Activated naive CD8-positive, alpha-beta T cell treated with anti-CD3 and anti-CD28 coated beads, Interleukin-2, amount 50 U/mL, for 16 hours (primary cell): ENCODE measurements at places on chromosomes 7 and 10.

DNA sequence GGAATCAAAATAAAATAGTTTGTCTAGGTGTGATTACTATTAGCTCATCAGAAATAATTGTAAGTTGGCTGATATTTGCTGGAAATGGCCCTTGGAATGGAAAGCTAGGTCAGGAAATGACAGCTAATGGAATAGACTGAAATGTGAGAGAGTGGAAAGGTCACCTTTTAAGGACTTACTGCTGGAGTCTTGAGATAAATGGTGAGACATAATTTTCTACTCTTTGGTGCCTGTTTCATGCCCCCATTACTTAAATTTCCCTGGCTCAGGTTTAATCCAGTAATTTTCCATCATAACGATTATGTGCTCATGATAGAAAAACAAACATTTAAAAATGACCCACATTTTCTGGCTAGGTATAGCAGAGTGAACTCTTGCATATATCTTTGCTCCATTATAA, 123.6 kb downstream of the ADAM22 start:
- no peak for DNase-seq

DNA sequence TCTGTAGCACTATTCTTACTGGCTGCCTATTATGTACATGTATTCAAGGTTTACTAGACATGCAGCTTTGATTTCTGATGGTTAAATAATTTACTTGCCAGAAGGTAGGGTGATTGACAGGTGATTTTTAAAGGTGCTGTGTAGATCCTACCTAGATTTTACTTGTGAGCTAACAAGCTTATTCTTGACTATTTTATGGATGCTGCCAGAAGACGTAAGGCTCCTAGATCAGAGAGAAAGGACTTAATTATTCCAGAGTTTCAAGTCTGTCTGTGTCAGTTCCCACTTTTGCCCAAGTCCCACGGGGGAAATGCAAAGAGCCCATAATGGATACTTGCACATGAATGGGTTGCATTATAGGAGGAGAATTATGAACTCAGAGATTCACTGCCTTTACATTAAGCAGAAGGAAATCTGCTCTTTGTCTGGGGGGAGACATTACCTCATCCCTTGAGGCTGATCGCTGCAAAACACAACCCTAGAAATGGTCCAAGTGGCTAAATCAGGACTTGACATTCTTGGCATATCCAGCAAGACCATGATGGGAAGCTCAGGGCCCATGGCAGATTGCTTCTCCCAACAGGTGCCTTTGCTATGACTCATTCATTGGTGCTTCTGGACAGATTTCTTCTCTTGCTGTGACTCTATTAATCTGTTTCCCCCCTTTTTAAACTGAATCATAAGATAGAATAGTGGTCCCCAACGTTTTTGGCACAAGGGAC, 32.1 kb downstream of the GPR158 start:
- DNase-seq = no peak

DNA sequence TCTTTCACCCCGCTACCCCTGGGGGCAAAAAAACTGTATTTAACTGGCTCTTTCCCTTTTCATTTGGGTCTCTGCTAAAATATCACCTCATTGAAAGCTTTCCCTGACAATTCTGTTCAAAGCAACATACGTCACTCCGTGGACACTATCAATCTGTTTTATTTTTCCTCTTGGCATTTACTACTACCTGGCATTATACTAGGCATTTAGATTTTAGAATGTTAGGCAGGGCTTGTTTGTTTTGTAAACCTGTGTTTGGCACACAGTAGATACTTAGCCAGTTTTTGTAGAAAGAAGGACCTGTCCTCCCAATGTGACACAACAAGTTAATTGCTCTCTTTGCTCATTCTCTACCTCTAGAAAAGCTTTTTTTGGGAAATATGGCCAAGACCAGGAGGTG, 26.5 kb upstream of the PDK4 start:
- no peak for DNase-seq

GRCh38 chr7:70673778-70674570, 458.0 kb upstream of the GALNT17 start:
- no peak for DNase-seq

GRCh38 chr10:1149793-1150637, 93.8 kb downstream of the WDR37 start:
- no peak for DNase-seq

GRCh38 chr10:71817831-71818655, 33.0 kb downstream of the PSAP start:
- DNase-seq = no peak

- no peak for DNase-seq
These were observed 52.6 kb downstream of the DPYSL4 start for GRCh38 chr10:132239126-132240031.

GRCh38 chr10:110056822-110057221, 49.0 kb downstream of the ADD3 start:
- DNase-seq = no peak

GRCh38 chr10:4511509-4511908, 314.5 kb upstream of the AKR1E2 start:
- DNase-seq = no peak

DNA sequence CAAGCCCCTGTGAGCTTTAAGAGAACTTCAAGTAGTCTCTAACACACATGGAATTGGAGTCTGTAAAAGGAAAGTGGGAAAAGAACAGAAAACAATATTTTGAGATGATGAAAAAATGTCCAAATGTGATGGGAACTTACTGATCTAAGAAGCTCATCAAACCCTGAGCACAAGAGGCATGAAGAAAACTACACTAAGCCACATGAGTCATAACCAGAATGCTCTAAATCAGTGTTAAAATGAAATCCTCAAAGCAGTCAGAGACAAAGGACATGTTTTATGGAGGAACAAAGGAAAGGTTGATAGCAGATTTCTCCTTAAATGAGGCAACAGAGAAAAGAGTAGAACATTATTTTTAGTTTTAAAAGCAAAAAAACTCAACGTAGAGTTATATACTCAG, 37.2 kb downstream of the ZNF33A start:
- DNase-seq = no peak

- no peak for DNase-seq
These were observed 191.4 kb downstream of the NSUN6 start for GRCh38 chr10:18460032-18460431.

- no peak for DNase-seq
These were observed 18.3 kb downstream of the ADAMTS14 start for GRCh38 chr10:70690589-70690988.

DNA sequence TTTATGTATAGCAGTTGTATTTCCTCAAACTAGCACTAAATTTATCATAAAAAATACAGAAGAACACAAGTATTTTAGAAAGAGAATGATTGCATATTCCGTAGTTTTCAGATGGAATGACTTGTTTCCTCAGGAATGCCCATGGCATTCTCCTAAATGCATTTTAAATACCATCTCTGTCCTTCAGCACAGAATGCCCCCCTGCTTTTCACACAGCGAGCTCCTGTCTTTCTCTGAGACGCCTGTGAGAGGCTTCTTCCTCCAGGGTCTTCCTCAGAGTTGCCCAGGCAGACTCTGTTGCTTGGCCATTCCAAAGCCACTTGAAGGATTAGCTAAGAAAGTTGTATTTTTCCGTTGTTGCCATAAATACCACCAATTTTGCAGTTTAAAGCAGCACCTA, 10.1 kb downstream of the LANCL2 start:
- DNase-seq = no peak
